ENCODE measurements at places on chromosomes 7 and 10.

GRCh38 chr10:71807557-71808510 lies 34.5 kb upstream of the VSIR start:
- no peak overlapping the region for H3K27ac ChIP-seq
- DNase-seq: no peak
- no peaks in the 10 kb centered on the region for H3K36me3 ChIP-seq
- H3K4me1 ChIP-seq: no peaks in the 10 kb centered on the region
- H3K4me3 ChIP-seq: no peak overlapping the region

DNA sequence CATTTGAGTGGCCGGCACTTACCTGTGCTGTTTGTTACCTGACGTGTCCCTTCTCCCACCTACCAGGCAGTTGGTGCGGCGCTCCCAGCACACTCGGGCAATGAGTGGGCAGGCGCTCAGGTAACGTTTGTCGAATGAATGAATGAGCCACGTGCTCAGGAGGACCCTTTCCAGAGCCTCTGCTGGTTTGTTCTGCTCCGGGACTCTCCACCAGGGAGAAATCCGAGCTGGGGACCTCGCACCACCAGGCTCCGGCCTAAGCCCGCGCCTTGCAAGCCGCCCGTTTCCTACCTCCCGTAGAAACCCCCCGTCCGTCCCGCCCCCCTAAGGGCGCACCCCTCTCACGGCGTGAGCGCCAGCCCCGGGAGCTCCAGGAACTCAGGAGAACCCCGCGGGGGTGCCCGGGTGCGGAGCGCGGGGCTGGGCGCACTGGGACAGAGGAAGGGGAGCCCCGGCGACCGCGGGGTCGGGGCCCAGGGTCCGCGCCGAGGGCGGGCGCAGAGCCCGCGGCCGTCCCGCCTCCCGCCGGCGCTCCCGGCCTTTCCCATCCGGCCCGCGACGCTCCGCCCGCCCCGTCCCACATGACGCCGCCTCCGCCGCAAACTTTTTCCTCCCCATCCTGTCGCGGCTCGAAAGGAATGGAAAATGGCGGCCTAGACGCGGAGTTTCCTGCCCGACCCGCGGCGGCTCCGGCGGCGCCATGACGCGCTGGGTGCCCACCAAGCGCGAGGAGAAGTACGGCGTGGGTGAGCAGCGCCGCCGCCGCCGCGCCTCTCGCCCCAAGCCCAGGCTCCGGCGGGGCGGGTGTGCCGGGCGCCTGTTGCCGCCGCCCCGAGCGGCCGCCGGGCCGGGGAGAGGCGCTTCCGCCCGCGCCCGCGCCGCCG lies at the start of gene DOCK1:
Gene DOCK1, plus strand, starts transcription at position 611 of the 884 bp plus-strand sequence. Its CDS starts 90 bp downstream, at position 701.
- no peak for DNase-seq
- H3K4me1 ChIP-seq: peaks cover 22% of the 10 kb centered on the region
- peak within 1 kb of the TSS; percentile 92 for H3K27ac ChIP-seq
- peak within 1 kb of the TSS; percentile 93 for H3K4me3 ChIP-seq
- H3K36me3 ChIP-seq: no peaks in the 10 kb centered on the region

DNA sequence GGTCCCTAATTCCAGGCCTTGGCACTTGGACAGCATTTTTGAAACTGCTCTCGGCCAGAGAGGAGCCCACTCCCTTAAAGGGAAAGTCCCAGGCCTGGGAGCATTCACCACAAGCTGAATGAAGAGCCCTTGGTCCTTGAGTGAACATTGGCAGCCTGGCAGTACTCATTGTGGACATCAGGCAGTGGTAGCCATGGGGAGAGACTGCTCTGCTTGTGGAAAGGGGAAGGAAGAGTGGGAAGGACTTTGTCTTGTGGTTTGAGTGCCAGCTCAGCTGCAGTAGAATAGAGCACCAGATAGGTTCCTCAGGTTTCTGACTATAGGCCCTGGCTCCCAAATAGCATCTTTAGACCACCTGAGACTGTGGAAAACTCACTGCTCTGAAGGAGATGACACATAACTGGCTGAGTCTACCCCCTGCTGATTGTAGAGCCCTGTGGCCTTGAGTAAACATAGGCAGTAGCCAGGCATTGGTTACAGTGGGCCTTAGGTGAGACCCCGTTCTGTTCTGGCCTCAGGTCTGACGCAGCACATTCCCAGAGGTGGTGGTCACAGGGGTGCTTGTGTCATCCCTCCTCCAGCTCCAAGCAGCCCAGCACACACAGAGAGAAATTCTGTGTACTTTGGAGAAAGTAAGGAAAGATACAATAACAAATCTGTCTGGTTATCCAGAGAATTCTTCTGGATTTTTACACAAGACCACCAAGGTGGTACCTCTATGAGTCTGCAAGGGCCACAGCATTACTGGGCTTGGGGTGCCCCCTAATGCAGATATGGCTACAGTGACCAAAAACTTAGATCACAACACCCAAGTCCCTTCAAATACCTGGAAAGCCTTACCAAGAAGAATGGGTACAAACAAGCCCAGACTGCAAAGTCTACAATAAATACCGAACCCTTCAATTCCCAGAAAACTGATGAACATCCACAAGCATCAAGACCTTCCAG lies 153.8 kb downstream of the GNAI1 start:
- H3K4me1 ChIP-seq: no peaks in the 10 kb centered on the region
- DNase-seq: no peak
- H3K27ac ChIP-seq: no peak overlapping the region
- no peaks in the 10 kb centered on the region for H3K27me3 ChIP-seq
- no peak overlapping the region for H3K4me3 ChIP-seq

- no peak for DNase-seq
- H3K36me3 ChIP-seq: no peaks in the 10 kb centered on the region
- H3K27ac ChIP-seq: no peak overlapping the region
- H3K4me1 ChIP-seq: peaks cover 25% of the 10 kb centered on the region
- H3K4me3 ChIP-seq: no peak overlapping the region
- H3K27me3 ChIP-seq: no peaks in the 10 kb centered on the region
These were observed 13.3 kb upstream of the SLC16A12 start for GRCh38 chr10:89548673-89549072.

- no peaks in the 10 kb centered on the region for H3K36me3 ChIP-seq
- no peak overlapping the region for H3K4me3 ChIP-seq
- no peak overlapping the region for H3K27ac ChIP-seq
- no peaks in the 10 kb centered on the region for H3K27me3 ChIP-seq
These were observed 76.3 kb downstream of the GNAT3 start for GRCh38 chr7:80435521-80435920.

- H3K36me3 ChIP-seq: no peaks in the 10 kb centered on the region
- peaks cover 30% of the 10 kb centered on the region for H3K27me3 ChIP-seq
- no peak for DNase-seq
- peak overlapping the region; percentile 1 for H3K4me3 ChIP-seq
- peaks cover 16% of the 10 kb centered on the region for H3K4me1 ChIP-seq
These were observed 7.8 kb downstream of the EBF3 start for GRCh38 chr10:129956286-129956670.
